ENCODE measurements at places on chromosomes 12 and 14. TPM values are rescaled to one million over a fixed set of nuclear protein-coding genes. Genes with fewer than 3 reads are reported as not detected.

- no peak for DNase-seq
- no peaks in the 10 kb centered on the region for H3K36me3 ChIP-seq
- no peaks in the 10 kb centered on the region for H3K4me1 ChIP-seq
- H3K27me3 ChIP-seq = no peaks in the 10 kb centered on the region
- no peak overlapping the region for H3K27ac ChIP-seq
- no peak overlapping the region for H3K4me3 ChIP-seq
Observed at GRCh38 chr14:62003701-62004100, 241.5 kb downstream of the SNAPC1 start.

DNA sequence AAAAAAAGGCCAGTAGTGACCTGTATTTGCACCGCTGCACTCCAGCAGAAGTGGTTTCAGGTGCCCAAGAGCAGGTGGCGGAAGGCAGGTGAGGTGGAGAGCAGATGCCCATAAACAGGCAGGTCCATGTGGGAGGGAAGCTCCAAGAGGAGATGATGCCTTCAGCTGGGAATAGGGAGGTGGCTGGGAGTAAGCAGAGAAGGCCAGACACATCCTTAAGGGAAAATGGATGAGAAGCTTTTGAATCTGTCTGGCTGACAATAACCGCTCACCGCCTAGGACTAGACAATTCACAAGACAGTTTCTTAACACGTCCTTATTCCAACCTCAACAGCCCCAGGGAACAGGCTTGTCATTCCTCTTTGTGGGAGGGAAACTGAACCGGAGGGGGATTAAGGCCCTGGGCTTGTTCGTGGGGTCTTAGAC lies 43.9 kb upstream of the PLEKHG6 start:
- no peak overlapping the region for H3K4me3 ChIP-seq
- H3K27ac ChIP-seq = no peak overlapping the region
- peaks cover 4% of the 10 kb centered on the region for H3K4me1 ChIP-seq
- no peak for DNase-seq
- H3K36me3 ChIP-seq = no peaks in the 10 kb centered on the region

- DNase-seq = no peak
- H3K36me3 ChIP-seq = no peaks in the 10 kb centered on the region
- no peaks in the 10 kb centered on the region for H3K4me1 ChIP-seq
Observed at GRCh38 chr14:60998617-60999016, 17.6 kb downstream of the SLC38A6 start.

GRCh38 chr12:45256721-45257120 lies 40.8 kb downstream of the ANO6 start:
- no peak overlapping the region for H3K4me3 ChIP-seq
- H3K4me1 ChIP-seq = peaks cover 18% of the 10 kb centered on the region
- no peak for DNase-seq
- no peaks in the 10 kb centered on the region for H3K36me3 ChIP-seq
- H3K27ac ChIP-seq = peak overlapping the region; percentile 21

Gene RD3L
- total RNA-seq = not detected

Gene GPRC5A
- 3.5 TPM for total RNA-seq

Gene IL26
- total RNA-seq = not detected

Gene PLEKHG7
- total RNA-seq = 1.3 TPM

Gene NKX2-1
- total RNA-seq = not detected
